ENCODE measurements at places on chromosomes 13 and 19.

- no peak overlapping the region for H3K4me3 ChIP-seq
- peak; percentile 82 for DNase-seq
- H3K36me3 ChIP-seq: peaks cover 5% of the 10 kb centered on the region
- peaks cover 42% of the 10 kb centered on the region for H3K4me1 ChIP-seq
Measured at GRCh38 chr19:46080561-46080960, 39.8 kb upstream of the IGFL4 start.

- H3K36me3 ChIP-seq: no peaks in the 10 kb centered on the region
- DNase-seq: no peak
- no peak overlapping the region for H3K4me3 ChIP-seq
- no peaks in the 10 kb centered on the region for H3K4me1 ChIP-seq
- H3K27me3 ChIP-seq: peaks cover 31% of the 10 kb centered on the region
Measured at GRCh38 chr19:41971363-41971762, 12.2 kb upstream of the RABAC1 start.

DNA sequence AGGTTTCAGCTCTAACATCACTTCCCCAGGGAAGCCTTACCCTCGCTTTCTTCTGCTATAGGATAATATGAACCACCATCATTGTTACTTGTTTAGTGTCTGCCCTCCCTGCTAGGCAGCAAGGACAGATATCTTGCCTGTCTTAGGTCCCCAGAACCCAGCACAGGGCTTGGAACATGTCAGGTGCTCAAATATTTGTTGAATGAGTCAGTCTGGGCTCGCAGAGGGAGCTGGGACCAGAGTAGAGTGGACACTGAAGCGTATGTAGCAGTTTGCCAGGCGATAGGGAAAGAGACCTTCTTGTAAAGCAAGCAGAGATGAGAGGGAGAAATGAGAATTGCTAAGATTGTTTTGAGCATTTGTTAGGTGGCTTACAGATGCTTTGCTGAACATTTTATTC lies 11.7 kb downstream of the BCKDHA start:
- H3K4me3 ChIP-seq: no peak overlapping the region
- H3K27ac ChIP-seq: no peak overlapping the region
- peaks cover 2% of the 10 kb centered on the region for H3K27me3 ChIP-seq
- peaks cover 8% of the 10 kb centered on the region for H3K4me1 ChIP-seq
- no peak for DNase-seq
- H3K36me3 ChIP-seq: peaks cover 9% of the 10 kb centered on the region

DNA sequence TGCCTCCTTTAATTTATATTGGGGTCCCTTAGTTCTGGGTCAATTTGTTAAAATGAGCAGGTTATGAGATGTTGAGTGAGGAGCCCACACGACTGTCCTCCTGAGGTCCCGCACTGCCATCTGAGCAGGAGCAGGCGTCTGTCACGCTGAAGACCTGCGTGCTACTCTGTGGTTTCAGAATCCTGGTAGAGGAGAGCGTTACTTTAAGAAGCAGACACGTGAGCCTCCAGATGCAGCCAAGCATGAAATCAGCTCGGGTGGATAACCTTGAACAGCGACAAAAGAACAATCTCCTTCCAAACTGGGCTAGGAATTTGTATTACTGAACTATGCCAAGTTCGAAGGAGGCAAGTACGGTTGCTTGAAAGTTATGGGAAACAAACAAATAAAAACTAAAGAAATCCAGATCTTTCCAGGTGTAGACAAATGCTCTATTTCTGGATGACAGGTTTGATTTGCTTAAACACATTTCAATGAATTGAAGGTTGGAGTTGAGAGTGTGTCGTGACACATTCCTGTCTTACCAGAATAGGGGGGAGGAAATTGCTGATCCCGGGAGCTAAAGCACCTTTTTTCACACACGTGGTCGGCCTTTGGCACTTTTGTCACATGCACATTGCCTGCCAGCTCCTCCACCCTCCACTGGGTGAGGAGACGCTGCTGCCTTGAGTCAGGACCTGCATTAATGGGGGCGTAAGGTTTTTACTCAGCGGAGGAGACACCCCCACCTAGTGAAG lies 945.5 kb upstream of the SLC10A2 start:
- DNase-seq: no peak
- no peaks in the 10 kb centered on the region for H3K27me3 ChIP-seq
- H3K27ac ChIP-seq: no peak overlapping the region
- H3K36me3 ChIP-seq: no peaks in the 10 kb centered on the region

GRCh38 chr19:47003611-47004465 lies 15.8 kb upstream of the NPAS1 start:
- no peak overlapping the region for H3K27ac ChIP-seq
- DNase-seq: no peak
- H3K27me3 ChIP-seq: peaks cover 12% of the 10 kb centered on the region
- H3K36me3 ChIP-seq: 0 out of 2 replicates have a peak, but pooled peaks cover 4% of the 10 kb centered on the region
- peaks cover 12% of the 10 kb centered on the region for H3K4me1 ChIP-seq

GRCh38 chr13:31843044-31843443 lies 103.7 kb downstream of the RXFP2 start:
- no peak overlapping the region for H3K4me3 ChIP-seq
- peaks cover 23% of the 10 kb centered on the region for H3K27me3 ChIP-seq
- H3K27ac ChIP-seq: no peak overlapping the region
- H3K4me1 ChIP-seq: no peaks in the 10 kb centered on the region

GRCh38 chr19:4277191-4277696 lies 1.8 kb upstream of the SHD start:
- H3K27ac ChIP-seq: no peak overlapping the region
- peaks cover 33% of the 10 kb centered on the region for H3K27me3 ChIP-seq
- H3K36me3 ChIP-seq: no peaks in the 10 kb centered on the region
- no peak overlapping the region for H3K4me3 ChIP-seq
- DNase-seq: no peak

DNA sequence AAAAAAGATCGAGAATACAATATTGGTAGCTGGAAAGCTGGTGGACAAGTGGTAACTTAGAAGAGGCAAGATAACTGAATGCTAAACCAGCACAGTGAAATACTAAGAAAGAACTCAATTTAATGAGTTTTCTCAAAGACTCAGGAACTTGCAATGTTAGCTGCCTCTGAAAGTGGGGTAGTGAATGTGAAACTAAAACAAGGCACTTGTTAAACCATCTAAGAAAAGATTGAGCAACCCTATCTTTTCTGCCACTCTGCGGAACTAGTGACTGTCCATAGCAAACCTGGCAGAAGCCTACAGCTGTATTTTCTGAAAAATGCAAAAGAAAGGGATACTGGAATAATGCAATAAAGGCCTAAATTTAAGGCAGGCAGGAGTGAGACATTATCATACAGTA lies 1574.4 kb upstream of the PRR20A start:
- no peaks in the 10 kb centered on the region for H3K27me3 ChIP-seq
- H3K4me3 ChIP-seq: no peak overlapping the region
- no peaks in the 10 kb centered on the region for H3K4me1 ChIP-seq
- DNase-seq: no peak
- H3K27ac ChIP-seq: no peak overlapping the region

GRCh38 chr19:49231389-49231788 lies 73.8 kb downstream of the TRPM4 start:
- DNase-seq: no peak
- no peak overlapping the region for H3K27ac ChIP-seq
- no peaks in the 10 kb centered on the region for H3K4me1 ChIP-seq
- peaks cover 18% of the 10 kb centered on the region for H3K27me3 ChIP-seq
- H3K4me3 ChIP-seq: no peak overlapping the region

- no peaks in the 10 kb centered on the region for H3K4me1 ChIP-seq
- no peak for DNase-seq
- no peak overlapping the region for H3K4me3 ChIP-seq
- no peaks in the 10 kb centered on the region for H3K36me3 ChIP-seq
- H3K27me3 ChIP-seq: no peaks in the 10 kb centered on the region
- no peak overlapping the region for H3K27ac ChIP-seq
Measured at GRCh38 chr13:71661921-71662320, 205.1 kb downstream of the DACH1 start.

DNA sequence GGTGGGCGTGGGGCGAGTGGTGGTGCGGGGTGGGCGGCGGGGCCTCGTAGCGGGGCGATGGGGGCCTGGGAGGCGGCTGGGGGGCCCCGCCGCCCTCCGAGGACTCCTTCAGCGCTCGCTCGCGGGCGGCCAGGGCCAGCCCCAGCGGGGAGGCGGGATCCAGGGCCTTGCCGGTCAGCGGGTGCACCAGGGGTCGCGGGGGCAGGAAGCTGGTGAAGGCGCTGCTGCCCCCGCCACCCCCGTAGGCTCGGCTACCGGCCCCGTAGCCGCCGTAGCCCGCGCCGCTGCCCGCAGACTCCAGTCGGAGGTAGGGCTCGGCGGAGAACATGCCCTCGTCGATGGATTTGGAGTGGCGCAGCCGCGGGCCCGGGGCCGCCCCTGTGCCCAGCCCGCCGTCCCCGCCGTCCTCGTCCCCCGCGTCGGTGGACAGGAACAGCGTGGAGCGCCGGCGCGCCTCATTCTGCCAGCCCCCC lies 18.6 kb downstream of the C19orf81 start:
- H3K27me3 ChIP-seq: peaks cover 27% of the 10 kb centered on the region
- no peaks in the 10 kb centered on the region for H3K36me3 ChIP-seq
- H3K4me3 ChIP-seq: no peak overlapping the region
- no peaks in the 10 kb centered on the region for H3K4me1 ChIP-seq
- no peak overlapping the region for H3K27ac ChIP-seq

- no peak overlapping the region for H3K4me3 ChIP-seq
- peaks cover 4% of the 10 kb centered on the region for H3K36me3 ChIP-seq
- peaks cover 16% of the 10 kb centered on the region for H3K4me1 ChIP-seq
- H3K27ac ChIP-seq: no peak overlapping the region
Measured at GRCh38 chr13:49424011-49424560, 19.8 kb downstream of the CAB39L start.

DNA sequence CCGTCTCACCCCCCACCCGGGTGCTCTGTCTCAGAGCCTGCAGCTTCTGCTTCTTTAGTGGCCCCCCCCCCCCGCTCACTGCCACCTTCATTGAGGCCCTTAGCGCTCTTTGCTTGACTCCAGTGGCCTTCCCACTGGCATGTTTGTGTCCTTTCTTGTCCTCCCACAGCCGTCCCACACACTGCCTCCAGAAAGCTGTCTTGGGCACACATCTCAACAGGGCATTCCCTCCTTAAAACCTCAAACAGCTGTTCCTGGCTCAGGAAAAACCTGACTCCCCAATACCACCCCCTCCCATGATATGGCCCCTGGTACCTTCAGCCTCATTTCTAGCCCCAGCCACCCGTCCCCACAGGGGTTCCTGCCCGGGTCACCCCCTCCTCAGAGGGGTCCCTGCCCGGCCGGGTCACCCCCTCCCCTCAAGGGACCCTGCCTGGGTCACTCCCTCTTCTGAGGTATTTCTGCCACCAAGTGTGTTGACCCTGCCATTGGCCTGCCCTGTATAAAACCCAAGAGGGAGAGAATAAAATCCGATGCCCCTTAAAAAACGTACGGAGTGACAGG lies 8.9 kb downstream of the B3GLCT start:
- H3K4me1 ChIP-seq: peaks cover 32% of the 10 kb centered on the region
- no peak overlapping the region for H3K27ac ChIP-seq
- no peak overlapping the region for H3K4me3 ChIP-seq
- no peaks in the 10 kb centered on the region for H3K36me3 ChIP-seq

All from HFFc6 (cell line).